Posterior cingulate gyrus (tissue), 11 donors: ENCODE measurements at places on chromosomes 4 and X.

GRCh38 chrX:110006821-110007375, 4.0 kb downstream of the TMEM164 start:
- DNase-seq: no peak

- DNase-seq: no peak
These were observed 30.9 kb downstream of the RNF212 start for GRCh38 chr4:1082215-1083182.

DNA sequence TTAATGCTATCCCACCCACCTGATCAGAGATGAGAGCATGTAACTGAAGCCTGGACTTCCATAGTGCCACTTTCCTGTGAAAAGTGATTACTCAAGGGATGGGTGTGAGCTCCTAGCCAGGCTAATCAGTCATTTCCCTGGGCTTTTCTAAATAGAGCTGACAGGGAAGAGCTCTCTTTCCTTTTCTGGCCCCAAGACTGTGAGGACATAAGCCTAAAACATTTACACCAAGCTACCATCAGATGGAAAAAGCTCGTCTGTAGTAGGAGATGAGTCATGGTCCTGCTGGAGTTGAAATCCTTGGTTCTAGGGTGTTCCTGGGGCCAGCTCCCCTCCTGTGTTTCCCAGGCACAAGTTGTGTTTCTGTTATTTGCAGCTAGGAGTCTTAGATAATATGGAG, 52.4 kb upstream of the NDP start:
- DNase-seq: no peak

- DNase-seq: no peak
These were observed 56.7 kb upstream of the IRF2 start for GRCh38 chr4:184531008-184531407.
